ENCODE measurements at places on chromosomes 12 and 14.
A peak's percentile ranks its signal among the peaks of the same experiment; 100 is the strongest.

DNA sequence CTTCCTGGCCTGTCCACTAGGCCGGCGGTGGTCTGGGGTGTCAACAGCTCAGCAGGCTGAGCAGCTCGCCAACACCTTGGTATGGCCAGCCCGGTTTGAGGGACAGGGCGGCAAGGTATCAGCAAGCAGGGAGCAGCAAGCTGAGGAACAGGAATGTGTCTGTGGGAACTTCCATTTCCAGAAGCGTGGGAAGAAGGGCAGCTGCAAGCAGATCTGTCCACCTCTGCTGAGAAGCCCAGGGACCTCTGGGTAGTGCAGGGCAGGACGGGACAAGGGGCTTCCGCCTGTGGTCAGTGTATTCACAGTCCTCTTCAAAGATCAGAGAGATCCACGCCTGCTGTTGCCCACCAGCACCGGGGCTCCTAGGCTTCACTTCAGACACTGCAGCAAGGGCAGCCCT, 36.0 kb downstream of the ACTN1 start:
- DNase-seq = no peak

- DNase-seq = no peak
Measured at GRCh38 chr12:78375461-78375860, 489.1 kb upstream of the SYT1 start.

- DNase-seq = no peak
Measured at GRCh38 chr14:43356979-43357545, 1150.0 kb downstream of the FSCB start.

DNA sequence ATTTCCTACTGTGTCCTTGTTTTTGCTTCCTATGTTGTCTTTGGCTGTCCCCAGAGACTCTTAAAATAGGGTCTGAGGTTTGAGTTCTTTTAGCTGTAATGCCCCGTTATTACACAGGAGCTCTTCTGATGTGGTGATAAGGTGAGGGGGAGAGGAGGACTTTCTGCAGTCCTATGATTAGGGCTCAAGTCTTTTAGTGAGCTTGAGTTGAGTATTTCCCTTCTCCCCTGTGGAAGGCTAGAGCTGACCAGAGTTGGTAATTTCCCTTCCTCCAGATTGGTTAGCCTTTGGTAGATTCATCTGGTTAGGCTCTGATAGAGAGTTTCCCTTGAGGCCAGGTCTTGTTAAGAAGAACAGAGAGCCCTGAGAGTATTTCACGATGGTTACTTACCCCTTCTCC, 4.3 kb upstream of the HIF1A start:
- DNase-seq = no peak

DNA sequence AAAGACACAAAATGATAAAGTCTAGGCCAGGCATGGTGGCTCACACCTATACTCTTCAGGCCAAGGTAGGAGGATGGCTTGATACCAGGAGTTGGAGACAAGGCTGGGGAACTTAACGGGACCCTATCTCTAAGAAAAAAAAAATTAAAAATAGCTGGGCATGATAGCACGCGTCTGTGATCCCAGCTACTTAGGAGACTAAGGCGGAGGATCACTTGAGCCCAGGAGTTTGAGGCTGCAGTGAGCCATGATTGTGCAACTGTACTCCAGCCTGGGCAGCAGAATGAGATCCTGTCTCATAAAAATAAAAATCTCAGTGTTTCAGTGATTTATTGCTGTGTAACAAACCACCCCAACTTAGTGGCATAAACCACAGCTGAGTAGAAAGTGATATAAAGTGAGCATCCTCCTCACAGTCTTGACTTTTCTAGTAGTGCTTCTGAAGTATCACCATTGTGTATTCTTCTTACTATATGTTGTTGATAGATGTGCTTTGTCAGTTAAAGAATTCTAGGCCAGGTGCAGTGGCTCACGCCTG, 10.6 kb upstream of the ATF1 start:
- DNase-seq = no peak

GRCh38 chr14:83975841-83976770, 1553.8 kb upstream of the FLRT2 start:
- no peak for DNase-seq

GRCh38 chr12:50018968-50019367, 6.3 kb downstream of the RACGAP1 start:
- no peak for DNase-seq

GRCh38 chr14:50038398-50039119, 77.8 kb downstream of the VCPKMT start:
- peak; percentile 99 for DNase-seq

- no peak for DNase-seq
Measured at GRCh38 chr12:119139448-119139847, 39.3 kb upstream of the HSPB8 start.

- no peak for DNase-seq
Measured at GRCh38 chr12:97464385-97465321, 2.0 kb downstream of the RMST start.

DNA sequence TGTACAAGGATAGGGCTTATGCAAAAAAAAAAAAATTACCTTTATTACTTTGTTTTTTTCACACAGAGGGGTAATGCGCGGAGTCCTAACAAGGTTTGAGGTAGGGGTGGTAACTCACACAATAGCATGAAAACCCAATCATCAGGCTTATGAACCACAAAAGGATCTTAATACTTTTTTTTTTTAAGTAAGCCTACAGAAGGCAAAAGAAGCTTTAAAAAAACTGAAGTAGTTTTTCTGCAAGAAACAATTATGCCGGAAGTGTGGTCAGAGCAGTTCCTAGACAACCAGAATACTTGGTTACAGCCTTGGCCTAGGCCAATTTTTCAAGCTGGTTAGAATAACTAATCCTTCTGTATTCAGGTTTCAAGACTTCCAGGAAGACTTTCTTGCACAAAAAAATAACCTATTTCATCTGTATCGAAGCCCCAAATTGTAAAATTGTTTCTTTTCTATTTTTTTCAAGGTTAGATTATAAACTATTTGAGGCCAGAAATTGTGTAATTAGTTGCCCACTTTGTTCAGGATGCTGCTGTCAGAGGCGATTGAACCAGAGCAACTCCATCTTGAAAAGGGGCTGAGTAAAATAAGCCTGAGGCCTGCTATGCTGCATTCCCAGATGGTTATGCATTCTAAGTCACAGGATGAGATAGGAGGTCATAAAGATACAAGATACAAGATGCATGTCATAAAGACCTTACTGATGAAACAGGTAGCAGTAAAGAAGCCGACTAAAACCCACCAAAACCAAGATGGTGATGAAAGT, 1.8 kb upstream of the GNS start:
- DNase-seq = no peak

DNA sequence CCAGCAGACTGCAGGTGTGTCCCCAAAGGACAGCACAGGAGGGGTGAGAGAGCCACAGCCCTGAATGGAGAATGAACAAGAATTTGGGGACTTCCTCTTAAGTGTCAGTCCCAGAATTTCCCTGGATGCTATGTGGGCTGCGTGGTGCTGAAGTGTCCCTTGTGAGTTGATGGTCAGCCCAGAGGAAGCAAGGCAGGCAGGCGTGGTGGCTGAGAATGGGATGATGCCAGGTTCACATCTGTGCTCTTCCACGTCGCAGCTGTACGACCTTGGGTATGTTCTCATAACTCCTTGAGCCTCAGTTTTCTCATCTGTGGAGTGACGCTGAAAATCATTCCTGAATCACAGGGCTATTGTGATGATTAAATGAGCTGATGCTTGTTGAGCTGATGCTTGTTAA, 62.1 kb upstream of the GPATCH2L start:
- DNase-seq = no peak

DNA sequence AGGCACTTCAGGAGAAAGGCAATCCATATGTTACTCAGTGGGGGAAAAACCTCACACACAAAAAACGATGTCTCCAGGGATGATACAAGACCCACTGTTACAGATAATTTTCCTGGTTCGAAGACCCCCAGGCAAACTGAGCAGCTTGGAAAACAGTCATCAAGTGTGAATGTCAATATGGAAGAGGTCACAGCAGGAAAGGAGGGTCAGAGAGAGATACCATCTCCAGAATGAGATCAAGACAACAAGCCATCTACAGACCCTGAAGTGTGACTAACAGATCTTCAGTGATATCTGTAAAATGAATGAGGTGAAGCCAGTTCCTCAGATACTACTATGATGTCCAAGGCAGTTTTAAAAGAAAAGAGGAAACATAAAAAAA, 28.6 kb downstream of the GNS start:
- DNase-seq = no peak

- no peak for DNase-seq
Measured at GRCh38 chr14:87696485-87696884, 296.5 kb downstream of the GALC start.

GRCh38 chr14:101008196-101008595, 104.7 kb upstream of the RTL1 start:
- no peak for DNase-seq

GRCh38 chr12:49813131-49813530, 15.1 kb downstream of the NCKAP5L start:
- DNase-seq = no peak

DNA sequence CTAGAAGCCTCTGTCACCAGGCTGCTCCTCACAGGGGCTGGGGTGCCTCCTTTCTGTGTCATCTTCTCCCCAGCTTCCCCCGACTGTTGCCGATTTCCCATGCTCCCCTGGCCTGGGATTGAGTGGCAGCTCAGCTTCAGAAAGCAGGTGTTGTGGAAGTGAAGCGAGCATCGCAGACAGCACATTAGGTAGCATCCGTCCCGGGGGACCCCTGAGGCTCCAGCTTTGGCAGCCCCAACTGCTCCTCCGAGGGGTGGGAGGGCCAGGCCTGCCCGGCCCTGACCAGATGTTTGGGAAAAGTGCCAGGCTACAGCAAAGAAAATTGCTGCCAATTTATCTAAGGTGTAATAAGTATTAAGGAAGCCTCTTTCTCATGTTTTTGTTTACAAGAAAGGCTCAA, 1045.6 kb downstream of the BCL11B start:
- DNase-seq = no peak

All from suppressor macrophage treated with lipopolysaccharide for 4 hours (primary cell).